NCI-H2081 treated with DMSO at 0.1 percent for 48 hours (cell line): ENCODE measurements at places on chromosomes 1 and 21.

DNA sequence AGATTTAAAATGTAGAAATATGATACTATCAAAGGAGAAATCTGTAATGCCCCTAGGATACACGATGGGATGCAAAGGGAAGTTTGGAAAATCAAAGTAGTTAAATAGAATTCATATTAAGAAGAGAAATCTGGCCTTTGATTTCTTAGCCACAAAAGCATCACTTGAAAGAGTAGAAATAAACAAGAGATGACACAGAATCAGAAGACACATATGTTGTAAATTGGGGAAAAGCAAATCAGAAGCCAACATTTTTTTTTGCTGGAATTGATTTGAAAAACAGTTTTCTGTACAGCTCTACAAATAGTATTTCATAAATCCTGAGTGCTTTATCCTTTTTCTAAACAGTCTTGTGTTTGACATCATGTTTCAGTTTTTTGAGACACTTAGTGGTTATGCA is 12.4 kb upstream of the TNFSF18 start:
- DNase-seq = no peak

DNA sequence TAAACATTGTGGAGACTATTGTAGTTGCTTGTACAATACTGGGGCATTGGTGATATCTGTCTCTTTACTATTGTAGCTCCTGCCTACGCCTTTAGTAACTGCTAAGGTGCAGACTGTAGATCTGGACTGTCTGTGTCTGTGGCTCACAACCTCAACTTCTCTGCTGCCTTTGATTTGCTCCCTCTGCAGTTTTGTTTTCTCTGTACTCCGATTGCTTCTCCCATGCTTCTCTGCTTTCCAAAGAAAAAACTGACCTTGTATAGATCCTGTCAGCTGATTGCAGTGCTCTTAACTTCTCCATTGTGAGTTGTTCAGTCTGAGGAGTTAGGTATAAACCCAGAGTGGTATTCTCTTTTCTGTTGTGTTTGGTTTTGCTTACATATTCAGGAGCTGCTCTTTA is 15.3 kb downstream of the MAGI3 start:
- DNase-seq = no peak

DNA sequence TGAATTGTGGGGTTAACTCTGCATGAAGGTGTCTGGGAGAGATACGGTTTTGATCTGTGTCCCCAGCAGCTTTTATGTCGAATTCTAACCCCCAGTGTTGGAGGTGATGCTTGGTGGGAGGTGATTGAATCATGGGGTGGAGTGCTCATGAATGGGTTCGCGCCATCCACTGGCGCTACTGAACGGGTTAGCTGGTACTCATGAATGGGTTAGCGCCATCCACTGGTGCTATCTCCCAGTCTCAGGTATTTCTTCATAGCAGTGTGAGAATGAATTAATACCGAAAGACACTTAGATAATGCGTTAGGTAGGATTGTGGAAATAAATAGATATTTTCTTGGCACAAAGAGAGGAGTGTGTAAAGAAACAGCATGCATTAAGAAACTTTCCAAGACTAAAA is 32.9 kb upstream of the CLDN8 start:
- DNase-seq = no peak

DNA sequence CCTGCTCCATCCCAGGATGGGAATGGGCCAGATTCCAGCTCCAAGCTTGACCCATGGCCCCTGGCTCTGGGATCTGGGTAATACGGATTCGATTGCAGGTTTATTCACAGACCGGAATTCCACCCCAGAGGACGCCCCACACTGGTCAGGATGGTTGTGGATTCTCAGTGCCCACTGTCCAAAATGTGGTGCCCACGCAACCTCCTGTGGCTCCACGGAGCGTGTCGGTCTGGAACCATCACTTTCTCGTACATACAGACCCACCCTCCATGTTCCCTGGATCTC is 31.6 kb downstream of the KRTAP10-1 start:
- DNase-seq = no peak
